ENCODE measurements at places on chromosomes 3 and 15.

DNA sequence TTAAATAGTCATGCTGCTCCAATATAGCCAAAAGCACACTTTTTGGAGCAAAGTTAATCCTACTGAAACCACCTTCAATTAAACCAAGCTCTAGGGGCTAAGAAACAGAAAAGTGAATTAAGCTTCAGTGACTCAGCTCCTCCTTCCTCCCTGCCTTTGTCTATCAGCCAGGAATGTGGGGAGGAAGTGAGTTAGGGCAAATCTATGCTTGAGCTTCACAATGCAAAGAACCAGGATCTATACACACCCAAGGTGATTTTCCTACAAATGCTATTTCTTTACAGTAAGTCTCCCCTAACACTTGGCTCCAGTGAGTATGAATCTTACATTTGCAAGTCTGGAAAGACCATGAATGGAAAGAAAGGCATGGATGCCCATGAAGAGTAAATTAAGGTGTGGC is 212.1 kb downstream of the P3H2 start:
- no peak for DNase-seq

DNA sequence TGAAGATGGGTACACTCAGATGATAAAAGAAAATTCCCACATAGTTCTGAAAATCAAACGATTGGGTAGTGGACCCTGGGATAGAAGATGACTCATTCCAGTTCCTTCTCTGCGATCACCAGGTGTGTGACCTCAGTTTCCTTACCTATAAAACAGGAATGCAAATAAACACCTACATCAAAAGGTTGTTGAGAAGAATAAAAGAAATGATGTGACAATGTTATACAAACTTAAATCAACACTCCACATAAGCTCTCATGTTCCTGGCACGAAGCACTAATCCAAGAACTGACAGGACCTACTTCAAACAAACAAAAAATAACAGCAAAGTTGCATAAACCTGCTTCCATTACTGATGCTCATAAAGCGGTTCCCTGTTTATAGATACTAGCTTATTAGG is 69.2 kb downstream of the RORA start:
- no peak for DNase-seq

GRCh38 chr3:4408958-4409357 is 58.1 kb downstream of the SUMF1 start:
- DNase-seq: no peak

GRCh38 chr3:121834157-121834670 is 646 bp downstream of the IQCB1 start:
- DNase-seq: no peak

DNA sequence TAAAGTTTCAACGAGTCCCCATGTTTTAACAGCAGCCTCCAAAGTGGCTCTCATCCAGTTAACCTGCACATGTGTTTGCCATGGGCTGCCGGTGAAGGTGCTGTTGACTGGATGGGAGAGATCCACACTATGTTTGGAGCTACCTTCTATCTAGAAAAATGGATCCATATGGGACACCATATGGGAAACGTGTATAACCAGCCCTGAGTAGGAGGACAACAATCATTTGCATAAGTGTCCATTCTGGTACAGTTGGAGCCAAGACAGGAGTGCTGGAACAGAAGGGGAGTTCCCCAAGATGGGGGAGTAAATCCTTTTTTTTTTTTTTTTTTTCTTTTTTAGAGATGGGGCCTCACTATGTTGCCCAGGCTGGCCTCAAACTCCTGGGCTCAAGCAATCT is 36.6 kb downstream of the MKRN2 start:
- DNase-seq: no peak

DNA sequence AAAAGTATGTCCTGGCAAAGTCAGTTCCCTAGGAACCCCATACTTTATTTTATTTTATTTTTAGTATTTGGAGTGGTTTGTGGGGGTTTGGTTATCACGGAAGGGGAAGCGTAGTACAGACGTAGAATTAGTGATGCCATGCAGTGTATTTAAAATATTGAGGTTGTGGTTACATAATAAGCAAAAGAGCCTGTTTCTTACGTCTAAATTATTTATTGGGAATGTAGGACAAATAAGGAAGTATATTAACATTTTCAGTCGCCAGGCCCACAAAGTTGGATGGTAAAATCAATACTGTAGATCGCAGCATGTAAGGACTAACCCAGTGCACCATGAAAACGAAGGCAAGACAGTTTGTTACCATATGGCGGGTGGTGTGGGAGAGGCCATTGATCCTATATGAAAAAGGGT is 558 bp downstream of the DTWD1 start:
- DNase-seq: no peak

- DNase-seq: no peak
These were observed 957.3 kb downstream of the IGSF11 start for GRCh38 chr3:118077332-118077731.

DNA sequence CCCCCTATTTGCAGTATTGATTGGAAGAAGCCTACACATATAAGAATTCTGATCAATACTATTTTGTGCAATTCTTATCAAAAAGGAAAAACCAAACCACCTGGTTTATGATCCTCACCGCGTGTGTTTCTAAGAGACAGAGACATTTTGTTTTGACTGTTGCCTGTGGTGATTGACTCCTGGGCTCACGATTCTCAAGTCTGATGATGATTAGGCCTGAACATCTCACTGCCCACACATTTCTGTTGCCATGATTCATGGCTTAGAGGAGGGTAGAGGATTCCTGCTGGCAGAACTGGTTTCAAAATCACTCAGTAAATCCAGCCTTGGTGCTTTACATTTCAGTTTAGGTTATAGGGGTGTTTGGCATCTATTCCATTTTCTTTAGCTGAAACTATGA is 88.3 kb upstream of the UBE3A start:
- no peak for DNase-seq

- no peak for DNase-seq
These were observed 8.9 kb downstream of the GYG1 start for GRCh38 chr3:149000206-149000745.

DNA sequence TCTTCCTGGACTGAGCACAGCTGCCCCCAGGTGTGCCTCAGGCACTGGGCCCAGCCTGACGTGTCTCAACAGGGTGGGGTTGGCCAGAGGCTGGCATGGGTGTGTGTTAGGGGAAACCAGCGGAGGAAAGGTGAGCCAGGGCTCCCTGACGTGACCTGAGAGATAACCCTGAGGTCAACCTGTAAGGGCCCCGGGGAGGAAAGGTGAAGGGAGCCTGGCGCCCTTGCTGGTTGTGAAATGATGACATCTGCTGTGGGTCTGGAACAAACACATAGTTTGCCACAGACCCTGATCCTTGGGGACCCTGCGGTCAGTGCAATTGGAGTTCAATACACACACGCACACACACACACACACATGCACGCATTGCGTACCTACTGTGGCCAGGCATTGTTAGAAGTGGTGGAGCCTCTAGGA is 100.2 kb upstream of the TLE3 start:
- no peak for DNase-seq

DNA sequence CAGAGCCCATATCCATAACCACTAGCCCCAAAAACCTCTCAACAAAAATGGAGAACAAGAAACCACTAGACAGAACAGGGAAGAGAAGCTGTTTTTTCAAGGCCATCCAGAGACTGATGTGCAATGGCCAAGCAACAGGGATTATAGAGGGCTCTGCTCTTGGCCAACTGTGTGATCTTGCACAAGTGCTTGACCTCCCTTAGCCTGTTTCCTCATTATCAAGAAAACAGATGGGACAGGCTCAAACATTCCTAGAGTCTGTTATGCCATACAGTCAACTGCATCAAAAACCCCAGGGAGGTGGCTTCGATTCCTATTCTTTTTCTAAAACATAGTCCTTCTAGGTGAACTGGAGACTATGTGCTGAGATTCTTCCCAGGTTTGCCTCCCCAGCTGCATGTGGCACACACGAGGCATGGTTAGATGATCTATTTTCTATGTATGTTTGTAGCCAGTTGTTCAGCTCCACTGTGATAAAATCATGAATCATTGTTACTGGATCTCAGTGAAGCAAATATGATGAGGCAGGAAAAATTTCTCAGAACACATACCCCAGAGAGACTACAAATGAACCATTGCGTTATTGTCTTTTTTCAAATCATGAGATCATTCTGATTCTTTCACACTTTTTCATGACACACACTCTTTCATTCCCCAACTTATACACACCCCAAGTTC is 132.9 kb upstream of the TGFBR2 start:
- DNase-seq: no peak
